Pons (tissue), 1 donor: ENCODE measurements at places on chromosomes 5 and 9.

GRCh38 chr9:89893886-89894285 is 289.1 kb downstream of the GADD45G start:
- DNase-seq, result no peak

DNA sequence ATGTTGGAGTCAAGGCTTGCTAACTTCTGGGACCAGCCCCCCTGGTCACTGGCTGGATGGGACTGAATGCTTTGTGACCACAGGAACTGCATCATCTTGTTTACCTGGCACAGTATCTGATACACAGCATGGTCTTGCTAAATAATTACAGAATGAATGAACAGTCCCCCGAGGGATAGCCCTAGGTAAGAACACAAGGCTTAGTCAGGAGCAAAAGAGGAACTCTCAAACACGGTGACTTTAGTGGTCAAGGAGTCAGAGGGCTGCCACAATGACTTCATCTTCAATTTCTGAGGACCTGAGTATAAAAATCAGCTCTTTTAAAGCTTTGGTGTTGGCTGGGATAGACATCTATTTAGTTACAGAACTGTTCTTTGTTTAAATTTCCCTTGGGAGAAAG is 15.1 kb upstream of the CXCL14 start:
- DNase-seq, result no peak

- DNase-seq, result no peak
These were observed 8.9 kb downstream of the CXCL14 start for GRCh38 chr5:135569755-135570452.

DNA sequence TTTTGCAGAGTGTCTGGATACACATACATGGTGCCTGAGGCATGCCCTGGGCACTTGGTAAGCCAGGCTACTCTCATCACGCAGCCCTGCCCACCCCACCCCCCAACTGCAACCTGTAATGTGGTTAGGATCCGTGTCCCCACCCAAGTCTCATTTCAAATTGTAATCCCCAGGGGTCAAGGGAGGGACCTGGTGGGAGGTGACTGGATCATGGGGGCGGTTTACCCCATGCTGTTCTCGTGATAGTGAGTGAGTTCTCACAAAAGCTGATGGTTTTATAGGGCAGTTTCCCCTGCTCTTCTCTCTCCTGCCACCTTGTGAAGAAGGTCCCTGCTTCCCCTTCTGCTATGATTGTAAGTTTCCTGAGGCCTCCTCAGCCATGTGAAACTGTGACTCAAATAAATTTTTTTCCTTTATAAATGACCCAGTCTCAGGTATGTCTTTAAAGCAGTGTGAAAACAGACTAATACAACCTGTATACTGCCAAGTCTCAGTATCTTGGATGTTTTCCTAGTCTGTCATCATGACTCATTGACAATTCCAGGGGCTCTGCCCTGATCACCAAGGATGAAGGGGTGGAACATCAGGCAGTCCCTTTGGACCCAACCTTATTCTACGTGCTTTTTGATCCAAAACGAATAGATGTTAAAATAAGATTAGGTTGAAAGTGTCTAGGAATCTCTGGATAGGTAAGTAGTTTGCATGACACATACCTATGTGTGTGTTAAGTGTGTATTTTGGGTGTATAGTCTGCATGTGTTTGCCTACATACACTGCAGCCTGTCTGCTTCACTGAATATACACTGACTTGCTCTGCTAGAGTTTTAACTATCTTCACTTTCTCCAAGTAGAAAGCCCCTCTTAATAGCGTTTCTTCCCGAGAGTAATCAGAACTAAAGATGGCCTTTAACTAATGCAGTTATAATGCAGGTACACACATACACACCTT is 293.8 kb downstream of the SLIT3 start:
- DNase-seq, result no peak

DNA sequence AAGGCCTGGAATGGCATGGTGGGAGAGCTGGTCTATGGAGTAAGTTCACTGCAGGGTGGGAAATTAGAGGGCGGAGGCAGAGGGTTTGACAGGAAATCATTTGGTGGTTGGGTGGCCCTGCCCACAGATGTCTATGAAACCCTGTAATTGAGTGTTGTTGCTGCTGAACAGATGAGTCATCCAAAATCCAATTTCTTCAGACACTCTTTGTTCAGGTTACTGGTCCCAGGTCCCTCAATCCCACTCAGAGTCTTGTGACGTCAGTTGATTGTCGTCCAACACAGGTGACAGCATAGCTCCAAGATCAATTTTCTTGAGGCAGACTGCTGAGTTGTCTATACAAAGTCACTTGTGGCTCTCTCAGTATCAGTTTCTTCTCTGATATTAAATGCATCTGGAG is 208.6 kb downstream of the GRIA1 start:
- no peak for DNase-seq

DNA sequence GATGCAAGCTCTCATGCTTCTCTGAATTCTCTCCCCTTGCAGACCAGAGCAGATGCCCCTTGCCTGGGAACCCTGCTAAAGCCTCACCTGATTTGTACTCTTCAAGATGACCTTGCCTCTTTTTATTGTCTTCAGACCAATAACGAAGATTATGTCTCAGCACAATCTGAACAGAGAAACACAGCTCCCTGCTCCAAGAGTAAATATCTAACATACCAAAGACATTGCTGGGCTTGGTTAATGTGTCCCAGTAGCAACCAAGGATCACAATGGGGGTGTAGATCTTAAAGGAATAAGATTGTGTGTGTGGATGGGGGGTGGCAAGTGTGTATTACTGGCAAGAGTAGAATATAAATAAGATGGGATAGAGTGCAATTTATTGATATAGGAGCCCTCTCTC is 67.6 kb upstream of the LHFPL2 start:
- DNase-seq, result no peak

DNA sequence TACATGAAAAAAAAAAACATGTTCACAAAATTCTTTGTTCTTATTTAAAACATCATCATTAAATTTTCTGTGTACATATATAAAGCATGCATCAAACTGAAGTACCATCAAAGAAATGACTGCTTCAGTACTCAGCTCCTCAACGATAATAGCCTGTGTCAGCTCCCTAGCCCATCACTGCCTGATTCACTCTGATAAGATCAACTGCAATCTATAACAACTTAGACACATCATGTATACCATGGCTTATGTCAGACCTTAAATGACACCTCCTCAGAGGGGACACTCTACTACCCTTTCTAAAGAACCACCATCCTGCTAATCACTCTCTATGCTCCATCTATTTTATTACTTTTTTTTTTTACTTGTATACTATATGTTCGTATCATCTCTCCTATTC is 200.5 kb upstream of the TLE4 start:
- no peak for DNase-seq

DNA sequence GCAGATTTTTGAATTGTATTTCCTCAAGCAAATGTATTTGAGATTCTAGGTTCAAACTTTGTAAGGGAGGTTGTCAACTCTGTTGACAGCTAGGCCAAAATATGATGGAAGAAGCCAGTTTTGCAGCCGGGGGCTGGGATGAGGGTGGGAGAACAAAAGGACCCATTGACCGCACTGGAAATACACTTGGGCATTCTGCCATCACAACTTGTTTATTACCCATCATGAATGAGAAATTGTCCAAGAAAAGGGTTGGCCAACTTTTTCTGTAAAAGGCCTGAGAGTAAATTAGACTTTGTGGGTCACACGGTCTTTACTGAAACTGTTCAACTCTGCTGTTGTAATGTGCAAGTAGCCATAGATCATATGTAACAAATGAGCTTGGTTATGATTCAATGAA is 221.3 kb upstream of the KLF9 start:
- no peak for DNase-seq

DNA sequence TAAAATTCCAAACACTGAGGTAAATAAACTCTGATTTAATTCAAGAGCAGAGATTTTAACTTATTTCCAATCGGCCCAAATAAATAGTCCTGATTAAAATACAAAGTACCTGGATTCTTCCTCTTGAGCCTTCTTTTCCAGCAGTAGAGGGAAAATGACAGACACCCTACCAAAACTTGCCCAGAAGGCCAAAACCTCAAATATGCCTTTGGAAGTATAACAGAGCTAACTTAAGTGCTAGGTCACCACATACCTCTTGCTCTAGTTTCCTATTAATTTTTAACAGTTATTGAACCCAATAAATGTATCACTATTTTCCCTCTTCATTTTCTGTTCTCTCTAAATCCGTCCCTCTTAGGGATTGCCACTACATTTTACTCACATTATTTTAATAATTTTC is 1.4 kb downstream of the BAAT start:
- DNase-seq, result no peak

- no peak for DNase-seq
These were observed 3.6 kb downstream of the BRIX1 start for GRCh38 chr5:34919077-34919476.

GRCh38 chr5:151208481-151208914 is 15.4 kb downstream of the CCDC69 start:
- no peak for DNase-seq

DNA sequence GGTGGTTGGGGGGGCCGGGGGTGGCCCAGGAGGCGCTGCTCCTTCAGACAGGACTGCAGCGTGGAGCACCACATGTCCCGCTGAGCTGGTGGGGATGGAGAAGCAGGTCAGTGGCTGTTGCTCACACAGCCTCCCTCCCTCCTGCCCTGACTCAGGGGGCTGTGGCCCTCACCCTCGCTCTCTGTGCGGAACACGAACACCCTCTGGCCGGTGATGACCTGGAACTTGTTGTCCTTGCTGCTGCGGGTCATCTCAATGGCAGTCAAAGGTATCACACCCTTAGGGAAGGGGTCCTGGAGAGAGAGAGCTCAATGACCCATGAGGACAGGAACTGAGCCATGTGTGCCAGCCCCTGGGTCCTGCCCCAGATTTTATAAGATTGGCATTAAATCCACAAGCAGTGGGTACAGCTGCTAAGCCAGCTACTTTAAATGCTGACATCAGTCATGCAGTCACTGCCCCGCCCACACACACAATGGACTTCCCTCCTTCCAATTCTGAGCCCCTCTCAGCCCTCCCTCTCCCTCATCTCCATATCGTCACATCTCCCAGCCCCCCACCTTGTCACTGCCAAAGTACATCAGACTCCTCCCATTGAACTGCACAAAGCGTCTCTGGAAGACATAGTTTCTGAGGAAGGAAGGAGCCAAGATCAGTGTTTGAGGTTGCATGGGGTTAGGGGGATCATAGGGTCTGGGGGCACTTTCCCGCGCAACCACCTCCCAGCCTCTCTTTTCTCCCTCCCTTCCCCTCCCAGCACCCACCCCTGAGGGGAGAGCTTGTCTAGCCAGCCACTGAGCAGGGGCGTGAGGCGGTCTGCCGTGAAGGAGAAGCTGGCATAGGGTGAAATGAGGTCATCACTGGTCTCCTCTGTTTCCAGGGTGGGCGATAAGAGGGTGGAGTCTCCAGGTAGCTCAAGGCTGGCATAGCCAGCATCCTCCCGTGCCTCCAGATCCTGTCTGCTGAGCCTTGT is 8.9 kb downstream of the ARAP3 start:
- no peak for DNase-seq

- no peak for DNase-seq
These were observed 62.4 kb upstream of the UBAC1 start for GRCh38 chr9:136023410-136024225.

DNA sequence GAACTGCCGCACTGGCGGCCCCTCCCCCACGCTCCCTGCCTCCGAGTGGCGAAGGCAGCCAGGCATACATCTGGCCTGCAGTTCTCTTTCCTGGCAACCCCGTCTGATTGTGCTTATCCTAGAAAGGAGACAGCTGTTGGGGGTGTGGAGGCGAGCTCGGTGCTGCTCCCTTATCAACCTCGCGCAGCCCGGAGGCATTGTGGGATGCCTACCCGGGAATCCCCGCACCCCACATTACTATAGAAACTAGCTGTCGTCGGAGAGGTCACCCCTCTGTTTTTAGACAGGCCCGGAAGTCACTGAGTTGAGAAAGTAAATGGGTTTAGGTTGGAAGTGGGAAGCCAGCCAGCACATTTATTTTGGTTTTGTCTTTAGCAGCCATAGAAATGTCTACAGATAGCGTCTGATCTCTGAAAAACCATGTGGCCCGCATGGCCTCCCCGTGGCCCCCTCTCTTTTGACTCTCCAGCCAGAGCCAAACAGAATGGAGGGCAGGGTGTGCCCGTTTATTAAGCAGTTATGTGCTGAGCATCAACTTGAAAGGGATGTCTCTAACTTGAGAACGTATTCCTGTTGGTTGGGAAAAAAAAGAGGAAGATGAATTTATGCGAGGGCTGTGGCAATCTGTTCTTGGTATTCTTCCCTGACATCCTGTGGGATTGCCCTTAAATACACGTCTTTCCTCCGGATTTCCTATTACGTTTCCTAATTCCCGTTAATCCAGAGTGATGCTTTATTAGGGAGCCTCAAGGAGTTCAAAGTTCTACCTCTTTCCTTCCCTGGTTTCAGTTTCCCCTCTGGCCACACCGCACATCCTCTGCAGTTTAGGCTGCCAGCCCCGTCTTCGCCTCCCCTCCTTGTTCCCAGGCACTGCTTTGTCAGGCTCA is 3.9 kb downstream of the STC2 start:
- peak; percentile 79 for DNase-seq

GRCh38 chr5:128192368-128192767 is 108.8 kb downstream of the SLC12A2 start:
- no peak for DNase-seq

GRCh38 chr9:93254061-93254481 is 70.1 kb downstream of the WNK2 start:
- no peak for DNase-seq

- no peak for DNase-seq
These were observed 459.3 kb upstream of the MEF2C start for GRCh38 chr5:89342106-89342876.

GRCh38 chr9:137879052-137879451 is 1.5 kb downstream of the CACNA1B start:
- no peak for DNase-seq

DNA sequence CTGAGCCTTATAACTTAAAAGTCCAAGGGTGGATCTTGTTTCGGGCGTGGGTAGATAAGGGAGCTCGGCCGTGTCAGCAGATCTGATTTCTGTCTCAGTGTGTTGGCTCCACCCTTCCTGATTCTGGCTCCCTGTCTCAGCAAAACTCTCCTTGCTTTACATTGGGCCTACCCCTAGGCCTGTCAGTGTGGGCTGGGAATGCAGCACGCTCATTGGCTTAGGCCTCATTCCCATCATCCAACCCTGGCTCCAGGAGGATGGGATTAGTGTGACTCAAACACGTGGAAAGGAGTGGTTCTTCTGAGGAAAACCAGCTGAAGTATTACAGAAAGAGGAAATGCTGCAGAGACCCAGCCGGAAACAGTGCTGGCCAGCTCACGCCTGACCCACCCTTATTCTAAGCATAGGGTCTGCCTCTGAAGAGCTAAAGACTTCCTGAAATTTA is 59.9 kb downstream of the ZFAND5 start:
- peak; percentile 91 for DNase-seq

GRCh38 chr5:33888587-33888986 is 3.2 kb downstream of the ADAMTS12 start:
- no peak for DNase-seq

GRCh38 chr9:98500337-98500919 is 208.3 kb downstream of the GABBR2 start:
- no peak for DNase-seq

DNA sequence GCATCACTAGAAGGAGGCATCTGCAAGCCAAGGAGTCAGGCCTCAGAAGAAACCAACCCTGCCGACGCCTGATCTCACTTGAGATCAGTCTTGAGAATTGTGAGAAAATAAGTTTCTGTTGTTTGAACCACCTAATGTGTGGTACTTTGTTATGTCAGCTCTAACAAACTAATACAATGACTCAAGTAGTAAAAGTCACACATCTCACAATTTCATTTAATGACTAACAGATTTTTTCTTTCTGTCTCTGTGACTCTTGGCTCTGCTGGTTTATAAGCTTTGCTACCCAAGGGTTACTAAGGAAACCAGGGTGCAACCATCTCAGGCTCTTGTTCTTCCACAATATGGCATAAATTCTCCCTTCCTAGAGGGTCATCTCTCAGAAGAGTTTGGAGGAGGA is 315.8 kb upstream of the GRAMD2B start:
- DNase-seq, result no peak
